ENCODE measurements at places on chromosomes 2 and 18.

DNA sequence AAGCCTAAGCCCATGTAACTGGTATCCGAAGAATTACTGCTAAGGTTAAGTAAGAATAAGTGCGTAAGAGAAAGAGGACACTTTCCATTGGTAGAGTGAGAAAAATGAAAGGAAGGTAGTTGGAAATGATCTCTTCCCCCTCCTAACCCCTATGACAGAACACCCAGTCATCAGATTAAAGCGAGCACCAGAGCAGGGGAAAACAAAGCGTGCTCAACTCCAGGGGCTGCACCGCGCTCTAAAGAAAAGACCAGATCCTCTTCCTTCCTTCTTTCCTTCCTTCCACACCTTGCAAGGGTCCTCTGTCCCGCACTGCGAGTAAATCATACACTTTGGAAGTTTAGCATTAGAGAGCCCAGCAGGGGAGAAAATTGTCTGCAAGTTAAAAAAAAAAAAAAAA lies 971 bp upstream of the CDH7 start:
- no peak for DNase-seq

- DNase-seq: no peak
These were observed 170.4 kb downstream of the ZFP36L2 start for GRCh38 chr2:43055985-43056384.

GRCh38 chr2:107313316-107313715 lies 427.3 kb upstream of the ST6GAL2 start:
- no peak for DNase-seq

DNA sequence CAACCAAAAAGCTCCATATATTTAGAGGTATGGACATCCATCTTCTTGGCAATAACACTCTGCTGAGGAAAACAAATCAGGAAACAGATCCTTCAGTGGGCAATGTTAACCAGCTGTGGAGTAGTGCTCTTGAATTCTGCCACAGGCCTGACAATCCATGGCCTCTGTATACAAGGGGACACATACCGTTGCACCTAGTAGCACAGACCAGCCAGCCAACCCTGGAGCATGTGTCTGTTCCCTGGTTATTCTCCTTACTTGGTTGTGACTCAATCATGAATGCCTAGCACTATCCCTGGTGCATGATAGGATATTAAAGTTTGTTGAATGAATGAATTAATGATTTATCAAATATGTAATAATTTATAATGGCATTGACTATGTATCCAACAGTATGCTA lies 261.4 kb upstream of the MGAT5 start:
- no peak for DNase-seq

DNA sequence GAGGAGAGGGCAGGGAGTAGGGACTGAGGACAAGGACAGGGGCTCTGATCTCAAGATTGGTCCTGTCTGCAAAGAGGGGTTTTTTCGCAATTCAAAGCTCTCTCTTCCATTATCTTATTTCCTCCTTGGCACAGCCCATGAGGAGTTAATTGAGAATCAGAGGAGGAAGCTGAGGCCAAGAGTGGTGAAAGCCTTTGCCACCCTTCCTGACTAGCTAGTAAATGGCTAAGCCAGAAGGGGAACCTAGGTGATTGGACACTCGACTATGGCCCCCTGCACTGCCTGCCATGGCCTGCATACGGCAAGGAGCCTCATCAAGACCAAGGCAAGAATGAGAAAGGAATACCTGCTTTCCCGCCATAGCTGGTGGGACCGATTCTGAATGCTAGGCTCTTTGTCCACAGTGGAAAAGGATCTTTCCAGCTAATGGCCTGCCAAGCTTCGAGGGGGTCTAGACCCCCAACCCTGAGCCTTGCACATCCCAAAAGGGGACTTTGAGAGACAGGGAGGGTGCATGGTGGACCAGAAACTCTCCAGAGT lies 237.9 kb downstream of the HAUS1 start:
- no peak for DNase-seq

GRCh38 chr2:101770726-101771125 lies 73.2 kb downstream of the MAP4K4 start:
- DNase-seq: peak; percentile 65

GRCh38 chr2:224058048-224058775 lies 19.1 kb upstream of the SERPINE2 start:
- no peak for DNase-seq

- DNase-seq: no peak
These were observed 154.2 kb upstream of the DLX2 start for GRCh38 chr2:172256886-172257285.

GRCh38 chr2:85711578-85712060 lies 17.5 kb downstream of the GNLY start:
- no peak for DNase-seq

GRCh38 chr2:60519231-60519863 lies 34.1 kb downstream of the BCL11A start:
- no peak for DNase-seq

GRCh38 chr2:231057590-231057989 lies 923 bp downstream of the PSMD1 start:
- DNase-seq: peak; percentile 34

- peak; percentile 52 for DNase-seq
These were observed 261.6 kb downstream of the ASXL3 start for GRCh38 chr18:33839452-33840211.

DNA sequence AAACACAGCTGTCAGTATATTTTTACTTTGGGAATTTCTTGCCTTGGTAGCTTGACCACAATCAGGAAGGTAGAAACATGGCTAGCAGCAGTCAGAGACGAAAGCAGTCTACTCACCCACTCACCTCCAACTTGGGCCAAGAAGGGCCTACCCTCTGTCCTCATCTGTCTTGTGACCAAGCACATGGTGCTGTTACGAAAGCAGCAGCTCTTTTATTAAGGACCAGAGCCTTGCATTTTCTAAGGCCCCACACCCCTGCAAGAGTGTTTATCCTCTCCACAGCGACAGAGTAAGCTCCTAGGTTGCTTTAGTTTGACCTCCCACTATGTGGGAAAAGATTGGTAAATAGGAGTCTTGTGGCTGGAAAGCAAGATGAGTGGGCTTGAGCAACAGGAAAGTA lies 31.3 kb upstream of the MSTN start:
- no peak for DNase-seq

- DNase-seq: no peak
These were observed 163.9 kb downstream of the LDLRAD4 start for GRCh38 chr18:13382366-13382953.

DNA sequence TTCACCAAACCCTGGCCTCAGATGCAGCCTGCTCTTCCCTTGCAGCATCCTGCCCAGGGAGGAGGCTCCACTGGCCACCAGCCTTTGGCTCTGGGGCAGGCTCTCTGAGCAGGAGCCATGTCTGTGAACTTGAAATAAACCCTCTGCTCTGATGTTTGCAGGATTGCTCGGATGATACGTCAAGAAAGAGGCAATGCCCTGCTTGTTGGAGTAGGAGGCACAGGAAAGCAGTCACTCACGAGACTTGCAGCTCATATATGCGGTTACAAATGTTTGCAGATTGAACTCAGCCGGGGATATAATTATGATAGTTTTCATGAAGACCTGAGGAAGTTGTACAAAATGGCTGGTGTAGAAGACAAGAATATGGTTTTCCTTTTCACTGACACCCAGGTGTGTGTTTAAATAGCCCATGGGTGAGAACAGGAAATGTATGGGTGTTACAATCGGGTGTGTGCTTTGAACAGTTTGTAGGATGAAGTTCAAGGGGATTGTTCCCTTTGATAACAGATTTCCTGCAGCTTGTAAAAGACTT lies 177.9 kb downstream of the DNAH6 start:
- no peak for DNase-seq

DNA sequence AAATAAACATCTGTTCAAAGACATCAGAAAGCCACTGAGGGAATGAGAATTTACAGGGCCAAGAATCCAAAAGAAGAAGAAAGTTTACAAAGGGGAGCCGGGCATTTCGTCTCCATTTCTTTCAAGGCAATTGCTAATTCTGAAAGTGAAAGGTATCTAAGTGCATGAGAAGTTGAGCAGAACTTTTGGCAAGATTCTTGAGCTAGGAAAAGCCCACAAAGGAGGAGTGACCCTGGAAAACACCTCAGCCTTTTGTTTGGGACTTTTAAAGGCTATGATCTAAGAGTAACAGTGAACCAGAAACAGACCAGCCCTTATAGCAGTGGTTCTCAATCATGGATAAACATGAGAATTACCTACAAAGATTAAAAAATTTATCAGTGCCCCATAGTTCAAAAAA lies 87.4 kb downstream of the MDH1 start:
- DNase-seq: no peak

Data from ACHN (cell line).